Tracheal epithelial cell (primary cell): ENCODE measurements at places on chromosomes 11 and 22. TPM values are rescaled to one million over a fixed set of nuclear protein-coding genes. Genes with fewer than 3 reads are reported as not detected.

Gene TKFC
- total RNA-seq = 20.0 and 22.2 TPM in 2 replicates

Gene APOL4
- not detected in 2 replicates for total RNA-seq

Gene MS4A12
- total RNA-seq = not detected in 2 replicates

Gene FREY1
- 0.48 and 2.6 TPM in 2 replicates for total RNA-seq

Gene NRIP3
- 1.5 and 4.1 TPM in 2 replicates for total RNA-seq

Gene NNMT
- total RNA-seq = 2.1 and 356 TPM in 2 replicates

Gene PLEKHA7
- 2.3 and 2.7 TPM in 2 replicates for total RNA-seq

Gene UPK3A
- not detected in 2 replicates for total RNA-seq

Gene ANO5
- under 0.01 and 1.2 TPM in 2 replicates for total RNA-seq

Gene OVCH2
- total RNA-seq = 0.48 TPM in 1 of 2 replicates, not detected in the other

Gene DMC1
- total RNA-seq = 1.3 and 2.2 TPM in 2 replicates

Gene CLTCL1
- total RNA-seq = 9.6 and 23.6 TPM in 2 replicates

Gene CBLIF
- total RNA-seq = not detected in 2 replicates

Gene RCOR2
- 1.9 and 4.0 TPM in 2 replicates for total RNA-seq

Gene PIH1D2
- total RNA-seq = 0.72 and 1.1 TPM in 2 replicates

Gene CD6
- under 0.01 TPM in 1 of 2 replicates, not detected in the other for total RNA-seq

Gene PDGFB
- 0.64 and 21.2 TPM in 2 replicates for total RNA-seq

Gene TXNRD2
- 9.0 and 10.6 TPM in 2 replicates for total RNA-seq

Gene SLC5A4
- total RNA-seq = not detected in 2 replicates

Gene LIPT2
- 2.9 and 3.6 TPM in 2 replicates for total RNA-seq

Gene TIMM10B
- total RNA-seq = 31.5 and 68.2 TPM in 2 replicates

Gene P4HA3
- total RNA-seq = 2.7 TPM in 1 of 2 replicates, not detected in the other

Gene CARNS1
- total RNA-seq = 0.24 TPM in 1 of 2 replicates, not detected in the other

Gene OR8G1
- not detected in 2 replicates for total RNA-seq

Gene TMEM86A
- under 0.01 and 2.7 TPM in 2 replicates for total RNA-seq

Gene PPP6R2
- total RNA-seq = 44.8 and 55.9 TPM in 2 replicates

Gene MEI1
- 0.48 TPM in 1 of 2 replicates, not detected in the other for total RNA-seq

Gene SYT8
- 1.9 and 2.8 TPM in 2 replicates for total RNA-seq

Gene MAPK8IP1
- 0.43 and 1.9 TPM in 2 replicates for total RNA-seq

Gene MTFP1
- total RNA-seq = 28.4 and 29.0 TPM in 2 replicates

Gene POLDIP3
- 16.1 and 24.1 TPM in 2 replicates for total RNA-seq

Gene CHRM4
- not detected in 2 replicates for total RNA-seq

Gene SCGB2A2
- not detected in 2 replicates for total RNA-seq

Gene SULT4A1
- total RNA-seq = 0.24 TPM in 1 of 2 replicates, not detected in the other

Gene ZNRF3
- 5.1 and 7.2 TPM in 2 replicates for total RNA-seq
